ENCODE measurements at places on chromosomes 1 and 21.
A peak's percentile ranks its signal among the peaks of the same experiment; 100 is the strongest.

DNA sequence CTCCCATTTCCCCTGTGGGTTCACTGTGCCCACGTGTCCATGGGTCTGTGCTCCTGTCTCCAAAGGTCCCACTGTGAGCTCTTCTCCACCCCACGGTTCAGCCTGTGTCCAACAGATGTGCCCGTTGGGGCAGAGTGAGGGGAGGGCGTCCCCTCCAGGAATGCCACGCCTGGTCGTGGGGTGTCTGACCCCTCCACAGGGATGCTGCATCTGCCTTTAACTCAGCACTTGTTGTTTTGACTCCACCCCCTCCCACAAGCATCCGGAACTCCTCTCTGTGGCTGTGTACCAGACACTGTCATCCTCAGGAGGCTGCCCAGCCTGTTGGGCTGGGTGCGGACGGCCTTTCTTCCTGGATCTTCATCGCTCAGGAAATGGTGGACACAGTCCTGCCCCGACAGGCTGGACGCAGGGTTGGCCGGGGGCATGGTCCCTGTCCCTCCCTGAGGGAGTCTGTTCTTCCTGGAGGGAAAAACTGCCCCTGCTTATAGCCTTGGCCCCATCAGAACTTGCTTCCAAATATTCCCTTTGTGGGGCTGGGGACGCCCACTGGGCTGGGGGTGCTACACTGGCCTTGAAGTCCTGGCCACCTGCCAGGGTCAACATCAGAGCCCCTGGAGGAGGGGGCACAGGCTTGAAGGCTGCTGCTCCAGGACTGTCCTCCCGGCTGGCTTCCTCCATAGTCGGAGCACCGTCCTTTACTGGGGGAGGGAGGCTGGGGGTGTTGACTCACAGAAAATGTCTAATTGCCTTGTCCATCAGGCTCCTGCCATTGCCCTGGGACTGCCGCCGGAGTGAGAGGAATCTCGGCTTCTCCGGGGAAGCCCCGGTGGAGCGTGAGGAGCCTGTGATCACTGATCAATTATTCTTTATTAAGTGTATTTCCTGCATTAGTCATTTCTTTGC lies 182.0 kb upstream of the C1orf174 start:
- no peak for DNase-seq

DNA sequence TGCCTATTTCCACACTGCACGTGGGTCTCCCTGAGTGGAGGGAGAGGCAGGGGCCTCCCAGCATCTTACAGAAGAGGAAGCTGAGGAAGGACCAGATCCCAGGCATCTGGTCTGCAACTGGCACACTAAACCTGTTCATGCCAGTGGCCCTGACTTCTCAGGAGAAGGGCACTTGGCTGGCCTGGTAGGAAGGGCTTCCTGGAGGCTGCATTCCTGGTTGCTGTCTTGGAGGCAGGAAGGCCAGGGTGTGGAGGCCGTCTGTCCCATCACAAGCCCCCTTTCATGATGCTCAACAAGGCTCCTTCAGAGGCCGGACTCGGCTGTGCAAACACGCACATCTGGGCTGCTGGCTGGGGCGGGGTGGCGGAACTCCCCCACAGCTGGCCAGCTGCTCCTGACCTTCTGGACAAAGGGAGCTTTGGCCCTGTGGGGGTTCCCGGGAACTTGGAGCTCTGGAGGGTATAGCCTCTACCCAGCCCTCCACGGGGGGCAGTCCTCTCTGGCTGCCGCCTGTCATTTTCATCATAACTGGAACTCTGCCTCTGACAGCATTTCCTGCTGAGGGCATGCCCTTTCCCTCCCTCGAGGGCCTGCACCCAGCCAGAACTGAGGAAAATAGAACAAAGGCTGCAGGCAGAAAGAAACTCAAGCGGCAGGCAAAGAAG lies 39.2 kb upstream of the POU3F1 start:
- DNase-seq = no peak

- no peak for DNase-seq
These were observed 74.5 kb downstream of the MRPS6 start for GRCh38 chr21:34147792-34148418.

DNA sequence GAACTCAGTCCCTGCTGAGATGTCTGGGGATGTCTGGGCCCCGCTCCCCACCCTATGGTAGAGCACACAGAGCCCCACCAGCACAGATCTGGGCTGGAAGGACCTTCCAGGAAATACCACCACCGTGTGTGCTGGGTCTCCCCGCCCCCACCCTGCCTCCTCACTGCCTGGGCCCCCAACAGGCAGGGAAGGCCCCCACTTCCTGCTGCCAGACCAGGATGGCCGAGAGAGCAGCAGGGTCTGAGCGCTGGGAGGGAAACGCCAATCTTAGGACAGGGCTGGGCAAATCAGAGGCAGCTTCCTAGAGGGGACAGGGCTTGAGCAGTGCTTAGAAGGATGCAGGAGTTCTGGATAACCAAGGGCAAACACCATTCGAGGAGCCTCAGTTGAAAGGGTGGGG lies 11.9 kb downstream of the ADGRB2 start:
- no peak for DNase-seq

GRCh38 chr1:39490596-39491145 lies 765 bp upstream of the BMP8A start:
- DNase-seq = no peak

GRCh38 chr1:229271448-229272159 lies 693 bp downstream of the RAB4A start:
- peak; percentile 33 for DNase-seq

GRCh38 chr1:110083061-110083865 lies 12.8 kb upstream of the ALX3 start:
- no peak for DNase-seq

- DNase-seq = no peak
These were observed 735.3 kb upstream of the ADGRL4 start for GRCh38 chr1:79741720-79742421.

DNA sequence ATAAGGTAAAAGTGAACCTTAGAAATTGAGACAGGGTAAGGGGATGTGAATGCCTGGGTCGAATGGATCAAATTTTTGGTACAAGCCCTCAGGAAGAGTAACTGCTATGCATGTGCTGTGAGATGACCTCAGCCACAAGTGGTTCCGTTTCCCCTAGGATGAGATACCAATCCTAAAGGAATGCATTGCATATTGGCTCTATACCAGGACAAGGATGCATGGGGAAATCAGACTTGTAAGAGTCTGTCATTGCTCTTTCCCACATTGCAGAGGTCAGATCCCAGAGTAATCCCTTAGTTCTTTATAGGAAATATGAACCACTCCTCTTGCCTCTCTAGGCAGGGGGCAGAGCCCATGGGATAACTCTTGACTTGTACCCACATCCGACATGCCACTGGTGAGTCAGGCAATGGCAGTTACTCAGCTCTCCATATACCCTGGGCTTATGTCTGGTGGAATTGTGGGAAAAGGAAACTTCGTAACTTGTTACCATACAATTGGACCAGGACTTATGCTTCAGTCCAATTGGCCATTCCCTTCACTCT lies 428.3 kb upstream of the ZRANB2 start:
- DNase-seq = peak; percentile 53

DNA sequence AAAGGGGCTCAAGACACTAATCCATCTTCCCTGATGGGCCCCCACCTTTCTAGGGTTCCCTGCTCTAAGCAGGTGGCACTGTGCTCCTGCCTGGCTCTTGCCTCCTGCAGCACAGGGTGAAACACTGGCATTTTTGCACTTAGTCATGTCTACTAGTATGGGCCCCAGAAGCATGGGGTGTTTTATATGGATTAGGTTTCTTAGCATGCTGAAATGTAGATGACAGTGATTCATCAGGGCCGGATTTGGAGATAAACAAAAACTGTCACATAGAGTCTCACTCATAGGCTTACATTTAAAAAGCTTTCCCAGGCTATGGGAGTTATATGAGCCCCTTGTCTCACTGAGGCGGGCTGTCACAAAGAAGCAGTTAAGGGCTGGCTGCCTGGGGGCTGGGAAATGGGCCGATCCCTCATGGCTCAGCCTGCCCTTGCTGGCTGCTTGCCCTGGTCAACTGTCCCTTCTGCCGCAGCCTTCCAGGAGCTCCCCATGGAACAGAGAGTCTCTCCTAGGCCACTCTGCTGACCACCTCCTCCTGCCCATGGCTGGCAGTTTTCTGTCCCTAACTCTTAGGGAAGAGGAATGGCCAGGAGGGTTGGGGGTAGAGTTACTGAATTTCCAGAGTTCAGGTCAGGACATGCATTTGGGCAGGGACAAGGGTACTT lies 6.5 kb downstream of the GALNT2 start:
- DNase-seq = peak; percentile 96

GRCh38 chr1:109050228-109050995 lies 8.5 kb upstream of the WDR47 start:
- DNase-seq = no peak

GRCh38 chr1:3002349-3003038 lies 18.8 kb upstream of the ACTRT2 start:
- DNase-seq = no peak

GRCh38 chr21:25462517-25462971 lies 144.7 kb downstream of the MRPL39 start:
- no peak for DNase-seq

- DNase-seq = no peak
These were observed 567.2 kb downstream of the SMYD3 start for GRCh38 chr1:245939756-245940345.

DNA sequence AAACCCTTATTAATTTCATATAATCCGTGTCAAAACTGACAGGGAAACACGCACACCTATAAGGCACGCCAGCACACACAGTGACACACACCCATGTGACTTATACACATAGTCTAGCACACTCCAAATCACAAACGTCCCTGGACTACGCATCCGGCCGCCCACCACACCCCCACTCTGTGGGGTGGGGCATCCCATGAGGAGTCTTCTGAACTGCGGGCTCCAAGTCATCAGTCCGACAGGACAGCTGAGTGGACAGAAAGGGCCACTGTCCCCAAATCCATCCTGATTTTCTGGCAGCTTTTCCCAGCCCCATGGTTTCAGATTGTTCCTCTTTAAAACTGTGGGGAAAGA lies 829 bp downstream of the PEA15 start:
- peak; percentile 81 for DNase-seq

DNA sequence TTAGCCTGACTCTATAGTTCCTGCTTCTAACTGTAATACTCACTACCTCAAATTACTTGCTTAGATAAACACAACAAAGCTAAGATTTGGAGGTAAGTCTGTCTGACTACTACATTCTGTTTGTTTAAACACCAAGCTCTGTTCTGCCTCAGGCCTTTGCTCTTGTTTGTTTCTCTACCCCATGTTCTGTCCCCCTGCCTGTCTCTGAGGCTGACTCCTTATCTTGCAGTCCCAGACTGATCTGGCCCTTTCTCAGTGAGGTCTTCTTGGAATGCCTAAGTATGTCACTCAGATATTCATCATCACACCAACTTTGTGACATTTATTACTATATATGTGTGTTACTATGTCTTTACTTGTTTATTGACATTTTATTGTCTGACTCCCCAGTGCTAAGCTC lies 425.5 kb downstream of the LMO4 start:
- DNase-seq = no peak

DNA sequence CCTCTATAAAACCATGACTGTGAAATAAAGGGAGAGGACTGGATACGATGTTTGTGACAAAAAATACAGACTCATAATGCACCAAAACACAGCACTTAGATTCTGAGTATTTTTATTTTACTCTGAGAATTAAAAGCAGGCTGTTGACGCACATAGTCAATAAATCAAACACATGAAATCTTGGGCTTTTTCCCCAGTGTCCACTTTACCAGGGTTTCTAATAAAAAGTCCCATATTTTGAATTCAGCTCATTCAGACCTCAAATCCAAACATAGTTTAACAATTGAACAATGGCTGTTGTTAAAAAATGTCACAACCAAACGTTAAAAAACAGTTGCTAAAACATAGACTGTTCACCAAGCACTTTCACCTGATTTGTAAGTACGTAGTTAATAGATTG lies 553.4 kb downstream of the LTN1 start:
- DNase-seq = no peak

GRCh38 chr21:28704746-28705145 lies 287.9 kb downstream of the LTN1 start:
- DNase-seq = no peak

- no peak for DNase-seq
These were observed 6.6 kb upstream of the CD48 start for GRCh38 chr1:160718210-160718609.

DNA sequence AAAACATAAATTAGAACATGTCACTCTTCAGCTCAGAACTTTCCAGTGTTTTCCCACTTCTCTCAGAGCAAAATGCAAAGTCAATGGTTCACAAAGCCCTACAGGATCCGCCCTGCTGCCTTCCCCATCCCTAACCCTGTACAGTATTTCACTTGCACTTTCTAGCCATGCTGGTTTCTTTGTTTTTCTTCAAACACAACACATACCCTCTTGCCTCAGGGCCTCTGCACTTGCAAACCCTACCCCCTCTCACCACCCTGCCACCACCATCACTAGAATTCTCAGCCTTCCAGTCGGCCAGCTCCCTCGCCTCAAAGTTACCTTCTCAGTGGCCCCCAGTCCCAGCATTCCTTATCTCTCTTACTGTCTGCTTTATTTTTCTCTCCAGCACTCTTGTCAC lies 17.6 kb downstream of the TEX35 start:
- no peak for DNase-seq

DNA sequence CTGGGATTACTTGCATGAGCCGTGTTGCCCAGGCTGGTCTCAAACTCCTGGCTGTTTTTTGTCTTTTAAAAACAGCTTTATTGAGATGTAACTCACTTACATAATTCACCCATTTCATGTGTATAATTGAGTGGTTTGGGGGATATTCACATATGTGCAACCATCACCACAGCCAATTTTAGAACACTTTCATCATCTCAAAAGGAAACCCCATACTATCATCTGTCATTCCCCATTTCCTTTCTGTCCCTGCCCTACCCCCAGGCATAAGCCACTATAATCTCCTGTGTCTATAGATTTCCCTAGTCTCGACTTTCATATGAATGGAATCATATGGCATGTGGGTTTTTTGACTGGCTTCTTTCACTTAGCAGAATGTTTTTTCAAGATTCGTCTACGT lies 43.3 kb downstream of the GPR137B start:
- no peak for DNase-seq

GRCh38 chr21:23542097-23542496 lies 2065.2 kb downstream of the MRPL39 start:
- DNase-seq = no peak

- no peak for DNase-seq
These were observed 85.2 kb downstream of the TBX19 start for GRCh38 chr1:168365719-168366479.

DNA sequence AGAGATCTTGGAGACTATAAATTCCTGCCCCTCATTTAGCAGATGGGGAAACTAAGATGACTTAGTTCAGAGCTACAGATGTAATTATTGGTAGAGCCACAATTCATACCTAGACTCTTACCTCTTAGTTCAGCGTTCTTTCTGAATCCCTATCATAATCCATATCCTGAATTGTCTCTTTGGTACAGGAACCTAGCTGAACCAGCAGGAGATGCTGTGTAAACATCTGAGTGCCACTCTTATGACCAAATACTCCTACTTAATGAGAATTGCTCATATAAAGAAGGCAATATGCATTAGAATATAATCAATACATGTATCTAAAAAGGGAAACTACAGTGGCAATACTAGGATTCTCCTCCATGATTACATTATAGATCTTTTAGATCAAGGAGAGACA lies 459.0 kb downstream of the SIPA1L2 start:
- no peak for DNase-seq

GRCh38 chr1:210684466-210685294 lies 356.0 kb downstream of the HHAT start:
- no peak for DNase-seq

Measured in fibroblast of skin of back (primary cell).